ENCODE measurements at places on chromosomes 6 and 20.

DNA sequence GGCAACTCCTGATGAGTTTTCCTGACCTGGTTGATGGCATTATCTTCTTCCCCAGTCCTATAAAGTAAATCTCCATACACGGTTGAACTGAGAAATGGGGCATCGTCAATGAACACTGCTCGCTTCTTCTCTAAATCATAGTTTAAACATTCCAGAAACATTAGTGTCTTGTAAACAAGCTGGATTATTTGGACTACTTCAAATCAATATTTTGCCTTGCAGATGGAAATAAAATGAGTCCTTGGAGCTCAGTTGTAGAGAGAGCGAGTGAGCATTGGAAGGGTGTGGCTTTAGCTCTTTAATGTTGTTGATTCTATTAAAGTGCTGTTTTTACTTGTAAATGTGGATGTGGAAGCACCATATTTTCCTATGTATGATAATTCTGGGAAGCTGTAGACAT is 18.4 kb downstream of the C6orf89 start:
- DNase-seq, result no peak

DNA sequence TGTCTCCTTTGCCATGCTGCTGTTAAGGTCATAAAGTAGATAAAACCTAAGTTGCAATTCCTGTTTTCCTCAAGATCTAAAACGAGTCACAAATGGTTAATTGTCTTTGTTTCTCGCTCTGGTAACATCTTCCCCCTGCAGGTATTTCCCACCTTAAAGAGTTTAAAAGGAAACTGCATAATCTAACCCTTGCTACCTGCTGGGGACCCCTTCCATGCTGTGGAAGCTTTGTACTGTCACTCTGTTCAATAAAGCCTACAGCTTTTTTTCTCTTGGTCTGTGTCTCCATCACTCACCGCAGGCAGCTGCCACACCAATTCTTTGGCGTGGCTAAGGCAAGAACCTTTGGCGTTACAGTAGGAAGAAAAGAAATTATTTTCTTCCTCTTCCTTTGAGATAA is 117.7 kb upstream of the GJE1 start:
- no peak for DNase-seq

DNA sequence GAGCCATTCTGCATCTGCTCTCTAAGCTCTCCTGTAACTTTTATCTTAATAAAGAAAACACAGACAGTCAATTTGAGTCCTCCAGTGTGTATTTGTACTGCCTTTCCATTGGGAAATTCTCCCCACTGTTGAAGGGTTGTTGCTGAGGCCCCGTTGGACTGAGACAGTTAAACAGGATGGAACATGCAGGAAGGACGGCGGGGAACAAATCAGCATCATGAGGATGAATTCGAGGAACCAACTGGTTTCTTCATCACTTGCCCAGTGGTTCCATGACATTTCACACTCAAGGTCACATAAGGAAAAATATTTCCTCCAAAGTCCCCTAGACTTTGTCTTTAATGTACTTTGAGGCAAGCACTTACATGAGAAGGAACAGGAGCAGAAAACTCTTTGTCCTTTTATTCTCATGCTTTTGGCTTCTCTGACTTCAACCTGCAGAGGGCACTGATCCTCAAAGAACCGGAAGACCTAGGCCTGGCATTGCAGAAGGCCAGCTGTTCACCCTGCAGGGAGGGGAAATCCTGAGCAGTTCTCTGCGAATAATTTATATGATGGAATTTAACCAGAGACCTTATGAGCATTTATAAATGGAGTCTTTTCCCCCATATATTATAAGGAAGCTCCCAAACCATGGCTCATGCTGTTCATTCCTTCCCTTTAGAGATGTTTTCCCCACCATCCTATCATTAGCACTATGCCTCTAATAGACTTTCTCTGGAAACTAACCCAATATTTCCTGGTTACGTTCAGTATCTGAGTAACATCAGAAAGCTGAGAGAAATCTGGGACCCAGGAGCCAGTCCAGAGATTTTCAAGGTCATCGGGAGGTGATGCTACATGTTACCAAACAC is 55.2 kb upstream of the ADGRF1 start:
- DNase-seq, result peak; percentile 90

- no peak for DNase-seq
Observed at GRCh38 chr6:109369728-109370127, 12.5 kb downstream of the CD164 start.

DNA sequence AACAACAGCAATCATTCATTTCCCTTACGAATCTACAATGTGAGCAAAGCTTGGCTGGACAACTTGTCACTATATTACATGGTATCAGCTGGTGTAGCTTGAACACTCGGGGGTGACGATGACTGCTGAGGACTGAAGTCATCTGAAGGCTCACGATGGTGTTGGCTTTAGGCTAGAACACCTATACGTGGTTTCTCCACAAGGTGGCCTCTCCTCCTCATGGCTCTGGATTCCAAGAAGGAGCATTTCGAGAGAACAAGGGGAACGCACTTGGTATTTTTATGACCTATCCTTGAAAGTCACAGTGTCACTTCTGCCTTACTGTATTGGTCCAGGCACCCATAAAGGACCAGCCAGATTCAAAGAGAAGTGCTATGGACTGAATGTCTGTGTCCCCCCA is 37.5 kb upstream of the ADGRF1 start:
- no peak for DNase-seq

DNA sequence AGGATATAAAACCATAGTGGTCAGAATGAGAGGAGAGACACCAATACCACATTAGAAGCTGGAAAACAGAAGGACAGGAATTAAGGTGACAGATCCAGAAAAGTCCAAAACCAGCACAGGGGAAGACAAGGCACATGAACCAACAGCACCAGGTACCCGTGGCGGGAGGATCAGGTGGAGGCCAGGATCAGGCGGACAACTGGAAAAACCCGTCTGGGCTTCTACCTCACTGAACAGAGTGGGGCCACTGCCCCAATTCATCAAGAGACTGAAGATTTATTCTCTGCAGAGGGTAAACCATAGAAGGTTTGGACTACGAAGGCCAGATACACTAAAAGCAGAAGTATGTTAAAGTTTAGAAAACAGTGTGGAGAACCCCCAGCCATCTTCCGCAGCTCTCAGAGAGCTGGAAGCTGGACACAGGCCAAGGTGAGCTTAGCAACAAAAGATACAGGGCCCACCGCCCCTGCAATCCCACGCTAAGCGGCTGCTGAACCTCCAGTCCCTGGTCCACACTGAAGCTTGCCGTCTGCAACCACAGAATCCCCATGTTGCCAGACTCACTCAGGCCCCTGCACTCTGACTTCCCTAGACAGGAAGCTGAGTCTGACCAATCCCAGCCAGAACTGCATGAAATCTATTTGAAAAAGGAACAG is 29.9 kb downstream of the ABHD12 start:
- DNase-seq, result no peak
